NCI-H748 treated with DMSO at 0.1 percent for 48 hours (cell line): ENCODE measurements at places on chromosomes 12 and 14.

DNA sequence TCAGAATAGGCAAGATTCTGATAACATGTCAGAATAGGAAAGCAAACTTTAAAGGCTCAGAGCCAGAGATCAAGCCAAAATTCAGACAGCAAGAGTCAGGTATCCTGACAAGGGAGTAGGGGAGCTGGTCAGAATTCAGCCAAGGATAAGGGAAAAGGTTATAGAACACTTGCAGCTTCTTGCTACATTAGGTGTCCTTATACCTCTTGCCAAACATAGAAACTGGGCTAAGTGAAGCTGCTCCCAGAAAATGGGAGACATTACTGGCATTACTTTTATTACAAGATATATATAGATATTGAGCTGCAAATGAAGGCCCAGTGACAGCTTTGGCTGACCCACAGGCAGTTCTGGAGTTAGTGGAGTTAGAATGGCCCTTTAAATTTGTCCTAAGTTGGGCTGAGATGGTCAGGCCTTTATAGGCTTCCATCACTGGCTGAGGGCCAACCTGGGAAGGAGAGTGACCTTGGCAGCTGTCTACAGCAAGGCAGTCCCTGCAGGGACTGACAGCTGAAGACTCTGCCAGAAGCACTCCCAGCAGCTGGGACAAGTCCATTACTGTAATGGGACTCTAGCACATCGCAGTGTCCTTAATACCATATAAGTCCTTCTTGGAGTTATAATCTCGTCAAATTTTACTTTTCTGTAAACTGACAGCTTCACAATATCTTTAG lies 83.0 kb downstream of the LRRC9 start:
- no peak for DNase-seq

DNA sequence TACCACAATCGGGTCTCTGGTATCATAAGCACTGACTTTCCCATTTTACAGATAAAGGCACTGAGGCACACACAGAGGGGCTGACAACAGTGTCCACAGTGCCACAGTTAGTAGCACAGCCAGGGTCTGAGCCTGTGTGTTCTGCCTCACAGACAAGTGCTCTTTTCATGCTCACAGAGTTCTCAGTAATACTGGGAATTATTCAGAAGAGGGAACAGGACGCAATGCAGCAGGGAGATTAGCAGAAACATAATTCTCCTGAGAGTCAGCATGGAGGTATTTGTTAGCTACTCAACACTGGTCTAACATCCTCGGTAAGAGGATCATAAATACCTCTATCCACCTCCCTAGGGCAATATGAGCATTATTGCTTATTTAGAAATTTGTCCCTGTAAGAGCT lies 219.3 kb upstream of the EEA1 start:
- no peak for DNase-seq

GRCh38 chr12:47110011-47110541 lies 30.3 kb upstream of the AMIGO2 start:
- peak; percentile 49 for DNase-seq

GRCh38 chr12:122051231-122051876 lies 27.2 kb upstream of the MLXIP start:
- no peak for DNase-seq

DNA sequence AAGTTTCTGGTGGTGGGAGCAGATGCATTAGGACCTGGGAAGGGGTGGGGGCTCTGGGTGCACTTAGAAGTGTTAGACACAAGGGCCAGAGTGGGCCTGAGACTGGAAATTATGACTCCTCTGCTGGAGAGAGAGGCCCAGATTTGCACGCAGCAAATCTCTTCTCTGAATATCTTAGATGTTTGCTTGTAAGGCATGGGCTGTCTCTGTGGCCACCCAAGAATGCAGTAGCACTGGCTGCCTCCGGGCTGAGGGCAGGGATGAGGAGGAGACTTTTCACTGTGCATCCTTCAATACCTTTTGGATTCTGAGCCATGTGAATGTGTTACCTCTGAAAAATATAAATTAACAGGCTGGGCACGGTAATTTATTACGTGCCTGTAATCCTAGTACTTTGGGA lies 14.0 kb upstream of the RABGGTA start:
- DNase-seq: no peak

DNA sequence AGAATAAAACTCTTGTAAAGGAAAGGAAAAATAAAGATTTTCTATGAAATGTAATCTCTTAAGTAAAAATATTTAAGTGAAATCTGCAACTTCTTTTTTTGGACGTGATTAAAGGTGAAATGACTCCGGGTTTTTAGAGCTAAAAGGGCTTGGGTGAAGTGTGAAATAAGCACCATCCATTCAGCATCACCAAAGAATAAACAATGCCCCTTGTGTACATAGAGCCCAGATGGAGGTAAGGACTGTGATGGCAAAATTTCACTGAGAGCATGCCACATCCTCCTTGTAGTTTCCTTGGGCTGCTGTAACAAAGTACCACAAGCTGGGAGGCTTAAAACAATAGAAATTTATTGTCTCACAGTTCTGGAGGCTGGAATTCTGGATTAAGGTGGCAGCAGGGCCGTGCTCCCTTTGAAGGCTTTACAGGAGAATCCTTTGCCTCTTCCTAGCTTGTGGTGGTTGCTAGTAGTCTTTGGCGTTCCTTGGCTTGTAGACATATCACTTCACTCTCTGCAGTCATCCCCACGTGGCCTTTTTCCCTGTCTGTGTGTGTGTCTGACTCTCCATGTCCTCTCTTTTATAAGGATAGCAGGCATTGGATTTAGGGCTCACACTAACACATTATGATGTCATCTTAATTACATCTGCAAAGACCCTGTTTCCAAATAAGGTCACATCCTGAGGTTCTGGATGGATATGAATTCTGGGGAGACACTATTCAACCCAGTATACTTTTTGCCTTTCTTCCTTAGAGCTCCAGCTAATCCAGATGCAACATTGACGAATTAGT lies 24.2 kb downstream of the ZNF664 start:
- no peak for DNase-seq

DNA sequence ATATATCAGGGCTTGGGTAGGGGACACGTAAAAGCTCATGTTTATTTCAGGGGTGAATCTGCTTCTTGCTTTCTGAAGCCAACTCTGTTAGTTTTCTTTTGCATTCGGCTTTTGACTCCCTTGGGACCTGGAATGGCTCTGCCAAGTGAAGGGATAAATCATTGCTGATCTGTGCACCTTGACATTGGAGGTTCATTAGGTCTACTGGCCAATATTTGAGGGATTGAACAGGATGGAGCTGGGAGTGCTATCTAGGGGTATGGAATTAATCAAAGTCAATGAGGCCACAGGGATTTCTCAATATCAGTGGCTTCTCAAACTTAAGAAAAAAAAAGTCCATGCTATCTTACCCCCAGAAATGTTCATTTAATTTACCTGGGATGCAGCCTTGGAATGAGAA lies 203.5 kb upstream of the RMST start:
- DNase-seq: no peak

DNA sequence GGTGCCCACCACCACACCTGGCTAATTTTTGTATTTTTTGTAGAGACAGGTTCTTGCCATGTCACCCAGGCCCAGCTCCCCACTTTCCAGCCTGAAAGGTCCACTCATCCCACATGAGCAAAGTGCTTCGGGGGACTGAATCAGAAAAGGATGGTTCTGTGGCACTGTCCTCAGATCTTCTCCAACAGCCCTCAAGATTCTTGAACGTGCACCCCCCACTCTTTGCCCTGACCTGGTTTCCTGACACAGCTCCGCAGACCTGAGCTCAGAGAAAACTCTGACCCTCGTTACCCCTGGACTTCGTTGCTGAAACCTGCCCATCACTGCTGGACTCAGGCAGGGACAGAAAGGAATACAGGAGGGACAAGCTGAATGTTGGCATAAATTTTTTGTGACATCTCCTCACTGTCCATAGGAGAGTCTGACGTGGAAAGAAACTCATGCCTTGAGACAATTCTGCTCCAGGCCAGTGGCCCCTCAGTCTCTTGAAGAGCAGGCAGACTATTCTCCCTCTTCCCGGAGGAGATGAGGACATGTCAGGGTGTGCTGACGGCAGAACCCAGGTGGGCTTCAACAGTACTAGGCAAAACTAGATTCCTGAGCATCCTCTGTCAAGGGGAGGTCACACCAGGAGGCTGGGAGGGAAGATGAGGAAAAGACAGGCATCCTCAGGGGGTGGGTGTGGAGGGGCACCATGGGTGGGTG lies 149.3 kb downstream of the DPF3 start:
- no peak for DNase-seq

DNA sequence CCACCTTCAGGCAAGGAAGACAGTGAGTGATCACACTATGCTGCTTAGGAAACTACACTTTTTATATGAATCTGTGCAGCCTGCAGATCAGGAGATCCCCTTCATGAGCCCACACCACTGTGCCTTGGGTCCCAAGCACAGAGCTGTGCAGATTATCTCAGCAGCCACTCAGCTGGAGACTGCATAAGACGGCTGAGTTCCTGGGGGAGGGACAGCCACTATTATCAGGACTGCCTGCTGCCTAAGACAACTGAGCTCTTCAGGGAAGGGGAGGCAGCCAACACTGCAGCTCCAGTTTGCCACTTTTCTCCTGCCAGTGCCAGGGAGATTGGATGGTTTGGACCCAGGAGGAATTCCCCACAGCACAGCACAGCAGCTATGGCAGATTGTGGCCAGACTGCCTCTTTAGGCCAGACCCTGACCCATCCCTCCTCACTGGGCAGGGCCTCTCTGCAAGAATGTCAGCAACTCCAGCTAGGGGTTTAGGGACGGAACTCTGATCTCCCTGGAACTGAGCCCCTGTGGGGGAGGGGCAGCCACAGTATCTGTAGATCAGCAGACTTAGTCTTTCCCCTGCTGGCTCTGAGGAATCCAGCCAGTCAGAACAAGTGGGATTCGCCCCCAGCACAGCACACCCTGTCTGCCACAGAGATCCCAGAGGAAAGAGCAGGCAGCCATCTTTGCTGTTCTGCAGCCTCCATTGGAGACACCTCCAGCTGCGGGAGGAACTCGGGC lies 141.3 kb downstream of the KLHL28 start:
- DNase-seq: no peak

- DNase-seq: no peak
Observed at GRCh38 chr12:68378872-68379606, 46.9 kb upstream of the MDM1 start.

DNA sequence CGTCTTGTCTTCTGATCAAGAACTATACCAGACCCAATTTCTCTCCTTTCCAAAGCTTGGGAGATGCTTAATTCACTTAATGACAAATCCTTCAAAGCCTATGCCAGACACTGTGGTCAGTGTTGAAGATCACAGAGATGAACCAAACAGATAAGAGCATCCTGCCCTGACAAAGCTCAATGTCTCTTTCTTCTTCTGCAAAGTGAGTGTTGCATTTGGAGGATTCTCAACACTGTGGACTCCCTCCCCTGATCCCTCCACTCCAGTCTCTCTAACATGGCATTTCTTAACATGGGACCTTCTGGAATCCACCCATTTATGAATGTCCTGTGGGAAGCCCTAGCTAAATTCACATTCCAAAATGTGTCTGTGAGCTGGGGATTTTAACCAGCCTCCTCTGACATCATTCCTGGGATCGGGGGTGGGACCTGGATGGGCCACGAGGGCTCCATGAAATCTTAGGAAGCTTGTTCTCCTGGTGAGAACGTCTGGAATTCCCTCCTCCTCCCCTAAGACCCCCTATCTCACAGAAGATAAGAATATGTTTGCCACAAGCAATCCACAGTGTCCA lies 20.3 kb downstream of the SYNE3 start:
- DNase-seq: no peak

- no peak for DNase-seq
Observed at GRCh38 chr14:38745861-38746260, 357.2 kb downstream of the SEC23A start.

- peak; percentile 53 for DNase-seq
Observed at GRCh38 chr14:103014466-103015228, 42.7 kb downstream of the CDC42BPB start.

GRCh38 chr12:93007544-93007943 lies 78.4 kb upstream of the EEA1 start:
- DNase-seq: no peak

GRCh38 chr12:91274916-91275315 lies 92.3 kb upstream of the DCN start:
- no peak for DNase-seq

GRCh38 chr12:92233346-92234015 lies 87.8 kb upstream of the BTG1 start:
- no peak for DNase-seq

DNA sequence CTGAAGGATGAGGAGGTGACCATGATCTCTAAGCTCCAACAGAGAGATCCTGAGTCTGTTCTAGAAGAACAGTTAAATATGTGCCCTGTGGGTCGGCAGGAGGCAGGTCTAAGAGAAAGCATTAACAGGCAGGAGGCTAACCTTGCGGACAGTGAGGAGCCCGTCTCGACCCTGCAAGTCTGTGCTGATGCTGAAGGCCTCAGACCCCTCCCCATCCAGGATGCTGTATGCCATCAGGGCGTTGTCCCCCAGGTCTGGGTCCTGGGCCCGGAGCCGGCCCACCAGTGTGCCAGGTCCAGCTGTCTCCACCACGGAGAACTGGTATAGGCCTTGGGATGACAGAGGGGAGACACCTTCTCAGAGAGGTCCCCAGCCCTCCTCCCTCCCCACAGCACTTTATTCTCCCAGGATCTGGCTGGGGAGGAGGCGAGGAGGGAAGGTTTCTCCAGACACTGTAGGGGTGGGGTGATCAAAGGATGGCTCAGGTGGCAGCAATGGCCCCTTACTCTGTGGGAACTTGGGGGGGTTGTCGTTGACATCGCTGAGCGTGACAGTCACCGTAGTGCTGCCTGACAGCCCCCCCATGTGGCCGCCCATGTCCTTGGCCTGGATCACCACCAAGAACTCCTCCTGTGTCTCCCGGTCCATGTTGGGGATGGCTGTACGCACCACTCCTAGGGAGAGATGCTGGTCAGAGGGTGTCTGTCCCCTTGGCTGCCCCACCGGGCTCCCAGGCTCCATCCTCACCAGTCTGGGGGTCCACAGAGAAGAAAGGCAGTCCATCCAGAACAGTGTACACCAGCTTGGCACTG lies 3.1 kb downstream of the CDH24 start:
- DNase-seq: no peak

DNA sequence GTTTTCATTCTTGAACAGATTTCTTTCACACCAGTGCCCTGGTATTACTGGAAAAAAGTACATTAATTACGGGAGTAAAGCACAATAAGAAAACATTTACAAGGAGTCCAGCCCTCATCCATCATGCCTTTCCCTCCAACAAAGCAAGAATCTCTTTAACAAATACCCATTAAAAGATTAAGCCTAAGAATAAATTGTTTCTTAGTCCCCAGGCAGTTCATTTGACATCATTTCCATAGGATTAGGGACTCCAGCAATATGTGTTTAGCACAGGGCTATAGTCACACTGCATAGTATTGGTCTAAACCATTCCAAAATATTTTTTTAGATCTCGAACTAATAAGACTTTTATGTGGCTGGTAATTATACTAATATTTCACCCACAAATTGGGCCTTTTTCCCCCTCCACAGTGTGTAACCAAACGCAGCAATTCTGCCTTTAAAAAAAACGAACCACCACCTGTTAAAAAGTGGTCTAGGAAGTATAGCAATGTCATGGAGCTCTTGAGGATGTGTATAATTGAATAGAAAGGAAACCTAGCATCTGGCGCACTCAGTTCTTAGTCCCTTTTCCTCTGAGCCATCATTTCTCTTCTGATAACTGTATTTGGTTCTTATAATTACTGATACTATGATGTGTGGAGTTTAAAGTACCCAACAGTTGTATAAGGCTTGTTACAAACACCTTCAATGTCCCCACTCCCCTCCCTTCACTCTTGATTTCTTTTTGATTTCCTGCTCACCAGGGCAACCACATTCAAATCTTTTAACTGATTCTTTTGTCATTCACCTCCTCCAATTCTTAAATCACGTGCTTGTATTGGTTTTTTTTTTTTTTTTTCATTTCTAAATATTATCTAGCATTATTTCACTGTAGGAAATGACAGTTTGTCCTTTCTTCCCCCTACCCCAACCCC lies 138.7 kb downstream of the ETV6 start:
- DNase-seq: no peak
